ENCODE measurements at places on chromosomes 2 and 18.
A peak's percentile ranks its signal among the peaks of the same experiment; 100 is the strongest.

- DNase-seq: no peak
These were observed 22.3 kb upstream of the RAB12 start for GRCh38 chr18:8586941-8587340.

DNA sequence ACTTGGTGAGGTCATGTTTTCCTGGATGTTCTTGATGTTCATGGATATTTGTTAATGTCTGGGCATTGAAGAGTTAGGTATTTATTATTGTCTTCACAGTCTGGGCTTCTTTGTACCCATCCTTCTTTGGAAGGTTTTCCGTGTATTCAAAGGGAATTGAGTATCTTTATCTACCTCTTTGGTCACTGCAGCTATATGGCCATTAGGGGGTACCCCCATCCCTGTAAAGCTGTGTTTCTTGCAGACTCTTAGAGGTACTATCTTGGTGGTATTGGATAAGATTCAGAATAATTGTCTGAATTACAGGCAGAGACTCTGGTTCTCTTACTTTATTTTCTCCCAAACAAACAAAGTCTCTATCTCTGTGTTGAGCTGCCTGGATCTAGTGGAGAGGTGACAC, 401.6 kb upstream of the FSIP2 start:
- DNase-seq: no peak

GRCh38 chr2:217797661-217798069, 205.1 kb downstream of the TNS1 start:
- no peak for DNase-seq

- peak; percentile 76 for DNase-seq
These were observed 27.9 kb downstream of the MGAT4A start for GRCh38 chr2:98702858-98703620.

DNA sequence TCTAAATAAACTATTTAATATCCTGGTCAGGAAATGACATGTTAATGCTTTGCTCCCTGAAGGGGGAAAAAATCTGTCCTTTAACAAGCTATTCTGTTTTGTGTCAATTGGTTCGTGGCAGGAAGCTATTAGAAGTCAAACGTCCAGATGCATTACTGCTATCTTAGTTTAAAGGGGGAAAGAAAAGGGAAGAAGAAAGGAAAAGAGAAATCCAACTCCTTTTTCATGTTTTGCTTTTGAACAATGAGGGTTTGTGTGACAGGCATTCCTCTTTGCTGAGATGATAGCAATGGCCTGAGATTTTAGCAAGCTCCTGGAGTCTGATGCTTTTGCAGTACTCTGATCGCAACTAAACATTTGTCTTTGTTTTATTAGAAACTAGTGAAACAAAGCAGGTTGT, 24.6 kb downstream of the TRIB2 start:
- no peak for DNase-seq

DNA sequence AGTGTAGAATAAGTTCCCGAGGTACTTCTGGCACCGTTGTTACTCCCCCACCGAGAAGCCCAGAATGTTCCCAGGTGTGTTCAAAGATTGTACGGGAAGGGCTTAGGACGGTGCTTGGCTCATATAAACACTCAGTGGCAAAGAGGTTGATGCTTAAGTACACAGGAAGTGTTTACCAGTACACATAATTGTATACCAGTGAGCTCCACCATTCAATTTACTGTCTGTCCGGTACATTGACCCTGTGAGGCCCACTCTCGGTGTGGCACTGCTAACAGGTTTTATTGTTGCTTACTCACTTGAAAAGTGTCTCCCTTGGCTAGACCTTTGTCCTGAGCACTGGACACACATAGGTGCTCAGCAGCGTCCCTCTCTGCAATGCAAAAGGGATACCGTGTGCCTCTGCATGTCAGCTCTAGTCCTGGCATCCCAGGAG, 191.0 kb downstream of the NEDD4L start:
- DNase-seq: no peak

DNA sequence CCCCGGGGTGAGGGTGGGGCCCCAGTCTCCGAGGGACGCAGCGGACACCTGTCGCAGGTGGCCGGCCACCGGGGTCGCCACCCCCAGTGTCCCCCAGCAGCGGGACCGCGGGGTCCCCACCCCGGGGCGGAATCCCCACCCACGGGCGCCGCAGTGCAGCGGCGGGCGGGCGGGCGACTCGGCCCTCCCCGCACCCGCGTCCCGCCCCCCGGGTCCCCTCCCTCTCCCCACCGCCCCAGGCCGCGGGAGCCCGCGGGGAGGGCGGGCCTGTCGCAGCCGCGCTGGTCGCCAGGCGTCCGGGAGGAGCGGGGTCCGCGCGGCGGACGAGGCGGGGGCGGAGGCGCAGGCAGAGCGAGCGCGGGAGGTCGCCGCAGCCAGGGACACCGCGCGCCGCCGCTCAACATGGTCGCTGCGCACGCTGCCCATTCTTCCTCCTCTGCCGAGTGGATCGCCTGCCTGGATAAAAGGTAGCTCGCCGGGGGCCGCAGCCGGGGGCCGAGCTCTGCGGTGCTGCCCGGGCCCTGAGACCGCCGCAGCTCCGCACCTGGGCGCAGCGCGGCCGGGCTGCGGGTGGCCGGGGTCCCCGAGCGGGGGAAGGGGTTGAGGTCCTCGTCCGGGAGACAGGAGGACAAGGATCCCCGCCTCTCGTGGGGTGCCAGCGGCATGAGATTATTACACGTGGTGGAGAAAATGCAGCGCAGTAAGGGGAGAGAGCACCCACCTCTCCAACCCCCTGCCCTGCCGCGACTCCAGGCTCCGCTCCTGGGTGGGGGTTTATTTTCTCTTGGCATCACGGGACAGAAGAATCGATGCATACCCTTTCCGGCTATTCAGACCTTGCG, at the start of gene RAPGEF4:
Gene RAPGEF4 (plus strand): TSS at position 264 of the 842 bp plus-strand sequence. CDS start 139 bp downstream, at position 403.
- no peak for DNase-seq

- DNase-seq: no peak
These were observed 58.8 kb upstream of the OTOS start for GRCh38 chr2:240199133-240199870.

GRCh38 chr2:176501617-176502016, 232.4 kb downstream of the MTX2 start:
- no peak for DNase-seq

GRCh38 chr2:6310256-6311215, 555.2 kb downstream of the CMPK2 start:
- DNase-seq: peak; percentile 76

DNA sequence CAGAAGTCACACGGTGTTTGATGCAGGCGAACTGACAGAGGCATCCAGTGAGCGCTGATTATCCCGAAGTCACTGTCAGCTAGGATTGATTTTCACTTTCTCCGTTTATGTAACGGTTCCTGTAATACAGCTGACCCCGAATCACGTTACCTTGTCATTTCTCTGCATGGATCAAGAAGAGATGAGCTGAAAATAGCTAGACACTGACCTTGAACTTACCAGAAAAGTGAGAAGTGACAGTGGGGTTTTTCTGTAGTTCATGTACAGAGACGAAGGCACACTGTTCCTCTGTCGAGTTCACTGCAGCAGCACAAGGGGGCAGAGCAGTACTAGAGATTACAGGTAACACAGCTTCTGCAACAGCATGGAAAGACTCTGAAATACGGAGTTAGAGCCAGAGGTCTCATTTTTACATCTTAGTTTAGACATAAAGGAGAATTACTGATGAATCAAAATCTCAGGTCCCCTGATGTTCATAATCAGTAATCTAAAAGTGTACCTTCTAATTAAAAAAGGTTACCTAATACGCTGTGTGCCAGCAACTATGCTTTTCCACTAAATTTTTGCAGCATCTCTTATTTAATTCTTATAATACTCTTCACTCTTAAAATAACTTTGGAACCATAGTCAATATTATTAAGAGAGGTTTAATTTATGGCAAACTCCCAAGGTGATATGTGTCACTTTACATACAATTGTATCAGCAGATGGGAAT, 33.1 kb downstream of the ARHGAP15 start:
- peak; percentile 40 for DNase-seq

DNA sequence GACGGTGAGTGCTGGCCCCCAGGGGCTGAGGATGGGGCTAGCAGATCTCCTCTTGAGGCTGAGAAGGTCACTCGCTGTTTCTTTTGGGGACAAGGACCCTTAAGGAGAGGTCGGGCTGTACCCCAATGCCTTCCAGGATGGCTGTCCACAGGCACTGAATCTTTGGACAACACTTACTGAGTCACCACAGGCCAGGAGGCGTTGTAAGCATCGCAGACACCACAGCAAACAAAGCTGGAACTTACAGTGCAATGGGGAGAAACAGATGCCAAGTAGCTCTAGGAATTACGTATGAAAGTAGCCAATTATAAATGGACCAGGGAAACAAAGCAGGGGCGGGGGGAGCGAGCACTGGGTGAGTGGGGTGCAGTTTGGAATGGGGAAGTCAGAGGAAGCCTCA, 219.8 kb downstream of the GLI2 start:
- no peak for DNase-seq

DNA sequence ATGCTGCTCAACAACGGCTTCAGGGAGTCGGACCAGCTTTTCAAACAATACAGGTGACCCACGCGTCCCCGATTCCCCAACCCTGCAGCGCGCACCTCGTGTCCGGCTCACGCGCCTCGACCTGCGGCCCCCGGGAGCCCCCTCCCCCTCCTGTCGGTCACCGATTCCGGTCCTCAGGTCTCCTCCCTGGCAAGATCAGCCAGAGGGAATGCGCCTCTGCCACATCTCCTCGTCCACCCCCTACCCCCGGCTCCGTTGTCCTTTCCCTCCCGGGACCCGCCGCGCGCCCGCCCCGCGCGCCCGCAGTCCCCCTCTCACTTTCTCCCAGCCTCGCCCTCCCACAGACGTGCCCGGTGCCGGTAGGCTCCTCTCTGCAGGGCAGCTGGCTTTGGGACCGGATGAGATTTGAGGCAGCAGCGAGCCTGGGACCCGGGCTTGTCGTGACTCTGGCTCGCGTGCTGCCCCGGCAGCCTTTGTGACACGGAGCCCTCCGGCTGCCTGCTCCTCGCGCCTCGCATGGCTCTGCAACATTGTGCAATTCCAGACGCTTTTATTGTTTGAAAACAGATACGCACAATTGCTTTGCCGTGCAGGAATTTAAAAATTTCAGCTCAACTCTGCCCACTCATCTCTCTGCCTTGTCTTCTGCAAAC, 558 bp downstream of the TTC39C start:
- DNase-seq: no peak

DNA sequence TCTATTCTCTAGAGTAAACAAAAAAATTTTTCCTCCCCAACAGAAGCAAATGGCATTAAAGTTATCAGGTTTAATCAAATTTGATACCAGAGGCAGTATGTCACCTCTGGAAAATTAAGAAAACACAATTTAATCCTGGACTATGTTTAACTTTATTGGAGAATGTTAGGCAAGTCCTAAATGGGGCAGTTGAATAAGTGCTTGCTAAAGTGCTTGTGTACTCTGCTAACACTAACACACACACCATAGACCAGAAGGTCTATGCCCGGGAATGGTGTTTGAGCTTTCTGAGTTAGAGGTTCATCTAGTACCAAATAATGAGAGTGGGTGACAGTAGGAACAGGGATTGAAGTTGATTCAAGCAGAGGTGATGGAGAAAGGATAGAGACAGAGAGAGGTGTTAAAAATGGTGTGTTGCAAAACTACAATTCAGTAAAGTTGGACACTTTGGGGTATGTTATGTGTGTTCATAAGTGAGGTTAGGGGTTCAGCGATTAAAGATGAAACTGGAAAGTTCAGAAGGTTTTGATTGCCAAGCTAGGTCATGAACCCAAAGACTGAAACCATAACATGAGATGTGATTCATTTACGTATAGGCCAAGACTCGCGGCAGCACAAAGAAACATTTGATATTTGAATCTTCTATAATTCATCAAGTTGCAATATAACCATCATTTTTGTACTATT, 40.5 kb upstream of the PEX13 start:
- DNase-seq: no peak

DNA sequence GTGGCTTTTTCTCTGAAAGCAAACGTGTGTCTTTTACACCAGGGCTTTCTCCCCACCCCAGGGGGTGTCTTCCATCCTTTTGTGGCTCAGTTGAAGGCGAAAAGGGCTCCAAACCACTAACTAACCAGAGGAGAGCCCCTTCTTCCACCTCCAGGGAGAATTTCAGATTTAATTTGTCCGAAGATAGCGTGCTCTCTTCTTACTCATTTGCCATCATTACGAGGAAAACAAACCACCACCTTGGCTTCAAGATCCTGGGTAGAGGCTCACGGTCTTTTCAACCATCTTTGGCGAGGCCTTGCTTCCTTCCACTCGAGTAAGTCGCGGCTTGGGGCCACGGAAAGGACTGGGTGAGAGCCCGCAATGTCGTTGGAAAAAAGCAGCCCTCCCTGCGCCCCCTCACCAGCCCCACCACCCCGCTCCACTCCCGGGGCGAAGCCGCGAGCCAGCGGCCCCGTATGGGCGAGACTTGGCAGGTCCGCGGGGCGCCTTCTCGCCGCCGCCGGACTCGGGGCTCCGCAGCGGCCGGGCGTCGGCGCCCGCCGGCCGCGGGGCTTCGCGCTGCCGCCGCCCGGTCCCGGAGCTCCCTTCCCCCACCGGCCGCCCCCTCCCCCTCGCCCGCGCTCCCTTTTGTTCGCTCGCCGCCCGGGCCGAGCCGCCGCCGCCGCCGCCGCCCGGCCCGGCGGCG, 1.7 kb upstream of the ZNF532 start:
- no peak for DNase-seq

GRCh38 chr2:99184811-99185210, 3.8 kb downstream of the MRPL30 start:
- no peak for DNase-seq

DNA sequence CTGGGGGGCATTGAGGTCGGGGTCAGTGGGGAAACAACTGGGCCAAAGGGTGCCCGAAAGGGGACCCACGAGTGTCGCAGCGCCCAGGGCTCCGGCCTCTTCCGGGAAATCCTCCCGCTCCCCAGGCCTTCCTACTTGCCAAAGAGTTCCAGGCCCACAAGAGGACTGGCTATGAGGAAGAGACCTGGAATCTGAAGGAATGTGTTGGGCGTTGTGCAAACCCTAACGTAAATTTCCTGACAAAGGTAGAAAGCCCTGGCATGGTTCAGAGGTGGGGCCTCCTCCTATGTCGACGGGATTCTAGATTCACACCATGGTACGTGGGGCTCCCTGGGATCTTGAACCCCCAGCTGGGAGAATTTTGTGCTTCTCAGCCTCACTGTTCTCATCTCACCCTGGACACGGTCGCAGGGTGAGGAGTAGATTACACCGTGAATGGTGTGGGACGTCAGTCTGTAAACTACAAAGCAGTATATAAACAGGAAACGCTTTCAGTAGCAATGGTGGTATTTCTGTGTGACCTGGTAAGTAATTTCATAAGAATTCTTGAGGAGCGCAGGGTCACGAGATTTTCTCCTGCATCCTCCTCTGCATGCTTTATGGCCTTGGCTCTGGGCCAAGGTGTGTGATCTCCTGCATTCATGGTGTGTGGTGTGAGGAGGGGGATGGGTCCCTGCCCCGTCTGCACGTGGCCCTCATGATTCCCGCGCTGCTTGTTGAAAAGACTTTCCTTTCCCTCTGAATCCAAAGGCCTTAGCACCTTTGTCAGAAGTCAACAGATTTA, 868 bp downstream of the HSBP1L1 start:
- DNase-seq: no peak

DNA sequence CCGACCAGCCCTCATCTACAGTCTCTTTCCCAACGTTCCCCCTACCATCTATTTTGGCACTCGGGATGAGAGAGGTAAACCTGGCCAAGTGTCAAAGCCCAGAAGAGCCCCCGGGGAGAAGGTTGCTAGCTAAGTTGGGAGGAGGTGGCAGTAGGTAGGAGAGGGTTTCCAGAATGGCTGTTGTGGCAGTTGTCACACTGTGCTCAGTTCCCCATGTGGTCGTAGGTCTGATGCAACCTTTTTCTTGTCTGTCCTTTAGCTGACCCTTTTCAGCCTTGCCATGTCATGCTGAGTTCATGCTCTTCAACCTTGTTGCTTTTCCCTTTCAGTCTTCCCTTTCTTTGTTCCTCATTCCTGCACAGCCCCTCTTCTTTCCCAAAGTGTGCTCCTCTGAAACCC, 34.5 kb downstream of the TTLL4 start:
- DNase-seq: no peak

- no peak for DNase-seq
These were observed 92.9 kb downstream of the DYSF start for GRCh38 chr2:71546275-71546638.

Measured in SK-N-MC (cell line).